Activated T-cell treated with anti-CD3 and anti-CD28 coated beads, Interleukin-2, amount 50 U/mL, for 24 hours (primary cell): ENCODE measurements at places on chromosomes 2 and 18.

DNA sequence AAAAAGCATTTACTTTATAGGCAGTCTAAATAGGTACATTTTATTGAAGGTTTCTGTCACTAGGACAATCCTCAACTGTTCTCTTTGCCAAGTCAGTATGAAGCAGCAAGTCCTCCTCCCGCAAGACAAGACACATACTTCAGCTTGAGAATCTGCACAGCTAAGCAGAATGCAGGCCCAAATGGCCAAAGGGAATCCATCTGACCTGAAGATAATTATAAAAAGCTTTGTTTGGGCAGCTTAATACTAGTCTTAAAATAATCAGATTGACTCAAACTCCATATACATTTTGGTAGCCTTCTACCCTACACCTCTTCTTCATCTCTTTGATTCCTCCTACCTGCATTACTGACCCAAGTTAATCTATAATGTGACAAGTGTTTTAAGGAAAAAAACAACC, 1.8 kb downstream of the LANCL1 start:
- no peak for DNase-seq

DNA sequence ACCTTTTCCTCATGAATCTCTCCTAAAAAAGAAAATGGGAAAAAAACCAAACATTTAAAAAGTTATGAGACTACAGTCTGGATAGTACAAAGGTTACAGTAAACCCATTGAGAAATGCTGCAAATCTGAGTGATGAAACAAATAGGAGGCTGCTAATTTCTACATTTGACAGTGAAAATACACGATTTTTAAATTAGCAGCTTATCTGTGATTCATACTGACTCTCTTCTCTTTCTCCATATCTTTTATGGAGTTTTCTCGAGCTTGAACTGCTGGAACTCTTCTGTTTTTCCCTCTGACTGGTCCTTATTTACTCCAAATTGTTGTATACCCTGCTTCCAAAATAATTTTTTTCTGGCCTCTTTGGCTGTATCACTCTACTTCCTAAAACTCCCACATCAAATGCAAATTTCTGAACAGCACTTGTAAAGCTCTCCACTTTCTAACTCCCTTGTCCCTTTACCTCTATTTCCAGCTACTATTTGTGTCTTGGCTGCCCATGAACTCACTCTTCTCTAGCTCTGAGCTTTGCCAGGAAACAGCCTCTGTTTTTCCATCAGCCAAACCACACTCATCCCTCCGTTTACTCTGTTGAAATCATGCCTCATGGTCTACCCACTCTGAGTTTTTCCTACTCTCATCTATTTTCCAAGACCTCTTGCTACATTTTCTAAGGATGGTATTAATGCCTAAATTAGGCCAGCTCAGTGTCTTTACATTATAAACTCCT, 73.7 kb downstream of the RBMS1 start:
- DNase-seq, result no peak

DNA sequence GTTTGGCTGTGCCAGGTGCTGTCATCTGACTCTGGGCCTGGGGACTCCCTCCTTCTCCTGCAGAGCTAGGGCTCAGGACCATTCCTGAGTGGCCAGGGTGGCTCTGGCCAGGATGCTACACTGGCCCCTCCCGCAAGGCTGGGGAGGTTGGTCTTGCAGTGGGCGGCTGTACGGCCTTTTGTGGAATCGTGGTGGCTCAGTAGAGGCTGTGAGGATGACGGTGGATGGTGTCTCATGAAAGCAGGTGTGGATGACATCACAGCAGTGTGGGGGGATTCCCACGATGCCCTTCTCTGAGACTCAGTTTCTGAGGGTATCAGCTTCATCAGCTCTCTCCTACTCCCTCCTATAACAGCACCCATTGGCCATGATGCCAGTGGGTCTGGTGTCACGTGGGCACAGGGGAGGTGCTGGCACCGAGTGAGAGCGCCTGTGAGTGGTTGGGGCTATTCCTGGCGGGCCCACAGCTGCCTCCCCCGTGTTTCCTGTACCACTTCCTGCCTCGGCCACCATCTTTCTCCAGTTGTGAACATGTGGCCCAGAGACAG, 144.2 kb upstream of the HDAC4 start:
- DNase-seq, result peak; percentile 70

DNA sequence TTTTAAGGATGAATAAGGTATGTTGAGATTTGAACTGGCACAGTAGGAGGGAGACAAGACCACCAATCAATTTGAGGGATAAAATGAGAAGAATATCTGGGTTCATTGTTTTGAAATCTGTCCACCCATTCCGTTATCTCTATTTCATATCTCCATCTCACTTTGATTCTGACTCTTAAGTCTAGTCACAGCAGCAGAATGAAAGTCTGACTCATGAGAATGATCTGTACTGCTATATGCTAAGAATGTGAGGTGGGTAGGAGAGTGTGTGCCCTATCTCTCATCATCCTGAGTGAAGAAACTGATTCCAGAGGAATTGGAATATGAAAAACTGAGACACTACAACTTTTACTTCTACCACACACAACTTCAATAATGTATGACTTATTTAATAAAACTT, 1994.5 kb upstream of the PIK3C3 start:
- DNase-seq, result no peak

DNA sequence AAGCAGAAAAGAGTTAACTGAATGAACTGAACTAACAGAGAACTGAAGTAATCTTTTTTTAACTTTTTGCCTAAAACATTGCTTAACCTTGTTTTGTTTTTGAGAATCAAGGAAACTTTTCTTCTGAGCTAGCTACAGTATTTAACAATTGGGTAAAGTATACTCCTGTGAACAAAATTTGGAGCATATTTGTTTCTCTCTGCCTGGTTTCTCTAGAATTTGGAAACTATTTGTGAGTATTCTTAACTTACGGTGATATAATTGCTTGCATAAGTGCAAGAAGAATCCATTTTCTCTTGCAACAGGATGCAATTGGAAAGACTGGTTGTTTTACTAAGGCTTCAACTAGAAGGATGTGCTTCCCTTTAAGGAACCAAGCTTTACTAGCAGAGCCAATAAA, 65.9 kb upstream of the FAM98A start:
- DNase-seq, result no peak

- DNase-seq, result peak; percentile 95
Measured at GRCh38 chr2:240560084-240560479, at the start of gene DUSP28. DUSP28 (plus strand) TSS chr2:240560357; CDS start chr2:240560685, 328 bp downstream.

GRCh38 chr18:42296723-42297122, 341.7 kb downstream of the PIK3C3 start:
- DNase-seq, result no peak

GRCh38 chr2:182593394-182593975, 122.6 kb upstream of the DNAJC10 start:
- no peak for DNase-seq
